ENCODE measurements at places on chromosomes 16 and 17.

DNA sequence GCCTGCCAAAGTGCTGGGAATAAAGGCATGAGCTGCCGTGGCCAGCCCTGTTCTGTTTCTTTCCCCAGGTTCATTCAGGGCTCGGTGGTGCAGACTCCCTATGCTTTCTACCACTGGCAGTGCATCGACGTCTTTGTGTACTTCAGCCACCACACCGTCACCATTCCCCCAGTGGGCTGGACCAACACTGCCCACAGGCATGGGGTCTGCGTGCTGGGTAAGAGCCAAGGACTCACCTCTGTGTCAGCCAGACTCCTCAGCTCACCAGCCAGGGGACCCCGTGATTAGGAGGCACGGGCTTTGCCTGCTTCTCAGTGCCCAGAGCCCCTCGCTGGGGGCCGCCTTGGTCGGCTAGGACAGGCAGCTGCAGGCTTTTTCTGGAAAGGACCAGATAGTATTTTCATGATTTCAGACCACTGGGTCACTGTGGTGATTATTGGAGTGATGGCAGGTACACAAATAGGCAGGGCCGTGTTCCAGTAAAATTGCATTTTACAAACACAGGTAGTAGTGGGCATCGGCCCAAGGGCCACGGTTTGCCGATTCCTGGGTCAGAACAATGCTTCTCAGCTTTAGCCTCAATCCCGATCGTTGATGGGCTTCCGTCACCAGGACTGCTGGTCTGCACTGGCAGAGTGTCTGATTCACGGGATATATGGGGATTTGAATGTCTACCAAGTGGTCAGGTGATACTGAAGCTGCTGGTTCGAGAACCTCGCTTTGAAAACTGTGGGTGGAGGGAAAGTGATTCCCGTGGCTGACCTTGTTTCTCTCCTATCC is 5.0 kb downstream of the ENGASE start:
- no peak for DNase-seq

DNA sequence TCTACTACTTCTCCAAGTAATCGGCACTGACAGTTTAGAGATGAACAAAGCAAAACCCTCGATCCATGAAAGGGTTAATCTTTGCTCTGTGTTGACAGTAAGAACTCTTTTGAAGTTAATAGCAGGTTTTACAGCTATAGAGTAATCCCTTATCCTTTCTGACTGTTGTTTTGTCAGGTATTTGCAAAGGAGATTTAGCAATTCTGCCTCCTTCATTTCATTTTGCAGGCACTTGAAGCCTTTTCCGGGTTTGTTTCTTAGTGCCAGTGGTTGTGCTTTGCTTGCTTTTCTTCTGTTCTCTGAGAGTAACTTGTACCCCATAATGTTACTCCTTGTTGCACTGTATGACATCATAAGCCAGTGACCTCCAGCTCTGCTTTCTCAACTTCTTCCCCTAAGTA is 64.5 kb downstream of the TANGO6 start:
- DNase-seq, result no peak

- no peak for DNase-seq
These were observed 804.4 kb upstream of the RBFOX1 start for GRCh38 chr16:6528217-6528616.

DNA sequence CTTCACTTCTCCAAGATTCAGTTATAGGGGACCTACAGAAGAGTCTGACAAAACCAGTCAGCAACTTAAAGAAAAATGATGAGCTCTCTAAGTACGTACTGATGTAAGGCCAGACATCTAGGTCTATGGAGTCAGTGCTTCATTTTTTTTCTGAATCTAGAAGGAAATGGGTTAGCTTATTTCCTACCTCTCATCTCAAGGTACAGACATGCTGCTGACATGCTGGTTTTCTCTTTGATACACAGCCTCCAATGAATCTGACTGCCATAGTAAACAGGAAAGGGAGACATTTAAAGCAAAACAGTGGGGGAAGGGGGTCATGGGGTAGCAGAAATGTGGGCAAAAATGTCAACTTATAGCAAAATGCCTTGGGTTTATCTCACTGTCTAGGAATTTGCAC is 16.4 kb downstream of the CDR2 start:
- no peak for DNase-seq

- DNase-seq, result no peak
These were observed 203.3 kb upstream of the TBX2 start for GRCh38 chr17:61196302-61196704.

GRCh38 chr16:8736123-8736668 is 61.2 kb downstream of the TMEM186 start:
- DNase-seq, result no peak

GRCh38 chr17:30696234-30696633 is 128.3 kb downstream of the CRLF3 start:
- no peak for DNase-seq

DNA sequence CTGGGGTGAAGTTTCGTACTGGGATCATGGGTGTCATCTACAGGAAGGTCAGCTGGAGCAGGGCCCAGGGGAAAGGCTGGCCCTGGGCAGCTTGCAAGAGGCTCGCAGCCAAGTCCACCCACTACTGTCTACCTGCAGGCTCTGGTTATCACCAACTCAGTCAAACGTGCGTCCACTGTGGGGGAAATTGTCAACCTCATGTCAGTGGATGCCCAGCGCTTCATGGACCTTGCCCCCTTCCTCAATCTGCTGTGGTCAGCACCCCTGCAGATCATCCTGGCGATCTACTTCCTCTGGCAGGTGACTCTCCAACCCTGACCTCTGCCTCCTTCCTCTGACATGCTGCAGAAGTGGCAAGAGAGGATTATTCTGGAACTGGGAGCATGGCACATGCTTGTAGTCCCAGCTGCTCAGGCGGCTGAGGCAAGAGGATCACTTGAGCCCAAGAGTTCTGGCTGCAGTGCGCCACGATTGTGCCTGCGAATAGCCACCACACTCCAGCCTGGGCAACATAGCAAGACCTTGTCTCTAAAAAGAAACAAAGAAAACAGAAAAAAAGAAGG is 29.2 kb downstream of the ABCC3 start:
- no peak for DNase-seq

DNA sequence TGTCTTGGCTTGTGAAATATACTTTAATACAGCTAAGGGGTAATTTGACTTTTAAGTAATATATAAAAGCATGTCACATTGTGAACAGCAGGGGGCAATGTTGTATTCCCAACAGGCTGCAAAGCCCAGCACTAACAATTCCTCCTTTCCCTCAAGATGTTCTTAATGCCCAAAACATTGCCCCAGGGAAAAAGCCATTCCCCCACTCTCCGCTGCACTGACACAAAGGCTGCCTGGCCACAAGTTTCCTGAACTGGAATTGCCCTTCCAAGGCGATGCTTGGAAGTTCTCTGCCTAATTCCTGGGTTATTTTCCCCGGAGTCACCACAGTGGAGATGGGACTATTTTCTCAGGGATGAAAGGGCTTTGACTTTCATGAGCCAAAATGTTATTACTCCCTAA is 27.2 kb downstream of the CLEC16A start:
- peak; percentile 86 for DNase-seq

GRCh38 chr17:4580291-4580690 is 4.0 kb upstream of the SMTNL2 start:
- DNase-seq, result no peak

DNA sequence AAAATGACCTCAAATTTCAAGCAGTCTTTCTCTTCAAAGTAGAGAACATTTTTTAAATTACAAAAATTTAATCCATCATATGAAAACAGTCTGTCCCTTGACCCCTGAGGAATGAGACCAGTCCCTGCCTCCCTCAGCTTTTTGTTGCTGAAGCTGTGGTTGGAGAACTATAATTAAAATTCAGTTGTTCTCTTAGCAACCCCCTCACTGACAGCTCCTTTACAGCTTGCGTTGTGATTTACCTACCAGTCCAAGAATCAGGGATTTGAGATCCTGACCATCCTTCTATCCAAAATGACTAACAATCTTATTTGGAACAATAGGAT is 29.8 kb downstream of the LYRM1 start:
- DNase-seq, result no peak

DNA sequence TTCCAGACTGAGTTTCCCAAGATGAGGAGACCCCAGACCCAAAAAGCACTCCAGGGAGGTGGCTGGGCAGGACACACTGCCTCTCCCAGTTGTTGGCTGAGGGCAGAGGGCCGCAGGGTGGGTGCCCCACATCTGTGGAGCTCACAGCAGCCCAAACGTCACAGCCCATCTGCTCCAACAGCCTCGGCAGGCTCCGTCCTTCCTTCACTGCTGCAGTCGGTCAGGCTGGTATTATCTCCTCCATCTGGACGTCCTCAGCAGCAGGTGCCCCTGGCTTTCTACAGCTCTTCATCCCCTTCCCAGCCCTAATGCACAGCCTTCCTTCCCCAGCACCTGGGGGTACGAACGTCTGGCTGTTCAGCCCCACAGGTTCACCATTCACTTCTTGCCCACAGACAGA is 55.2 kb downstream of the PRMT7 start:
- DNase-seq, result no peak

DNA sequence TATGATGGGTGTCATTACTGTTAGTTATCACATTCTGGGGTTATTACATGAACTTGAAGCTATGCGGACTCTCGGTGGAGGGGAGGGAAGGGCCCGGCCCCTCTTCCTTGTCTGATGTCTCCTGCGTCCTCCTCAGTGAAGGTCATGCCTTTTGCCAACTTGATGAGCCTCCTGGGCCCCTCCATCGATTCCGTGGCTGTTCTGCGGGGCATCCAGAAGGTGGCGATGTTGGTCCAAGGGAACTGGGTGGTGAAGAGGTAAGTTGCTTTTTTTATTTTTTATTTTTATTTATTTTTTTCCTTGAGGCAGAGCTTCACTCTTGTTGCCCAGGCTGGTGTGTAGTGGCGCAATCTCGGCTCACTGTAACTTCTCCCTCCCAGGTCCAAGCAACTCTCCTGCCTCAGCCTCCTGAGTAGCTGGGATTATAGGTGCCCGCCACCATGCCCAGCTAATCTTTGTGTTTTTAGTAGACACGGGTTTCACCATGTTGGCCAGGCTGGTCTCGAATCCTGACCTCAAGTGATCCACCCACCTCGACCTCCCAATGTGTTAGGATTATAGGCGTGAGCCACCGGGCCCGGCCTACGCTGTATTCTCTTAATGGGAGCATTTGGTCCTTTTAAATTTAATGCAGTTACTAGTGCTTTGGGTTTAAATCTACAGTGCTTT is 21.6 kb downstream of the POLR3E start:
- peak; percentile 19 for DNase-seq

- peak; percentile 14 for DNase-seq
These were observed 591 bp downstream of the PSMD7 start for GRCh38 chr16:74297145-74297665.

DNA sequence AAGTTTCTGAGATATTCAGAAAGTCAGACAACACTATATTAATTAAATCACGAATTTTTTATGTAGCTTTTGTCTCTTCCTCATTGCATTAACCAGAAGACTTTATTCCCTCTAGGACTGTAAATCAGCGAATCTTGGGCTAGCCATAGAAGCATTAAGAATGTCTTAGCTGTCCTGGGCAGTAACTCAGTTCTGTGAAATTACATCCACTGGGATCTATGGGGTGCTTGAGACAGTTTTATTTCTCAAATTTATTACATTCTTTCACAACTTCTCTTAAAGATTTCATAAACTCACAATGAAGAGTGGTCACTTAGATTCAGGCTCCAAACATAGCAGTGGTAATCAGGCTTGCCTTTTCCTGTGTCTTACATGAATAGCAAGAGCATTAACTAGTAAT is 1153.4 kb downstream of the CDH8 start:
- DNase-seq, result peak; percentile 31

- DNase-seq, result no peak
These were observed 53.7 kb downstream of the PLD6 start for GRCh38 chr17:17152385-17152784.

GRCh38 chr16:56941092-56941491 is 9.2 kb downstream of the HERPUD1 start:
- no peak for DNase-seq

DNA sequence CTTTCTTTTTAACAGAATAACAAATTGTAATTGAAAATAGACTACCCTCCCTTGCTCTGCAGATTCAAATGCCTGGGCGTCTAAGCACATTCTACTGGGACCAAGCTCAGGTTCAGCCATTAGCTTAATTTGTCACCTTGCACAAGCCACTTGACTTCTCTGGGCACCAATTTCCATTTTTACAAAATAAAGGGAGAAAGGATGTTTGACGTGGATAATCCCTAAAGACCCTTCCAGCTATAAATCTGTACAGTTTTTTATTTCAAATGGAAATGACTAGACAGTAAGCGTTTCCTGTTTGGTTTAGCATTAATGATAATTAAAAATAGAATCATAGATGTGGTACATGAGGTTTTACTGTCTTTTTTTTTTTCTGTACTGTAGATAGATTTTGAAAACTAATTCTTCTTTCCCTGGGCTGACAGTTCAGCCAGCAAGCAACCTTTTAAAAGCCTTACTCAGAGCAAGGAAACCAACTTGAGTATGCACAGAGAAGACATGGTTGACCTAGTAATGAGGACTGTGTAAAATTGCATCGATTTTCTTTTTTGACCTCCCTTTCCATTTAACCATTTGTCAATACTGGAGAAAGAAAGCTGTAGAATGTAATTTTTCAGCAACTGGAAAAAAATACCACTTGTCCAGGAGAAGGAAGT is 1329.5 kb upstream of the CDH8 start:
- no peak for DNase-seq

GRCh38 chr16:5466551-5466950 is 369.0 kb upstream of the EEF2KMT start:
- no peak for DNase-seq

DNA sequence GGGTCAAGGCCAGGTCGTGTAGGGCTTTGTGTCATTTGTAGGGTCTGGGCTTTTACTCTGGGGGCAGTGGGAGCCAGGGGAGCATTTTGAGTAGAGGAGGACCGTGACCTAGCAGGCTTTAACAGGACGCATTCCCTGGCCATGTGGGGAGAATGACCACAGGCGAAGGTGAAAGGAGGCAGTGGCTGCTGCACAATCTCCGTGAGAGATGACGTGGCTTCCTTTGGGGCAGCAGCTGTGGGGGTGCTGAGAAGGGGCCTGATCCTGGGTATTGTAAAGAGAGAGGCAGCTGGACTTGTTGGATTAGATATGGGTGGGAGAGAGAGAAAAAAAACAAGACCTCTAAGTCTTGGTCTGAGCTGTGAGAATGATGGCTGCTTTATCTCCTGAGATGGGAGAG is 46.0 kb downstream of the KATNIP start:
- no peak for DNase-seq

Data from fibroblast of skin of abdomen (primary cell).